ENCODE measurements at places on chromosomes 5 and 9.

DNA sequence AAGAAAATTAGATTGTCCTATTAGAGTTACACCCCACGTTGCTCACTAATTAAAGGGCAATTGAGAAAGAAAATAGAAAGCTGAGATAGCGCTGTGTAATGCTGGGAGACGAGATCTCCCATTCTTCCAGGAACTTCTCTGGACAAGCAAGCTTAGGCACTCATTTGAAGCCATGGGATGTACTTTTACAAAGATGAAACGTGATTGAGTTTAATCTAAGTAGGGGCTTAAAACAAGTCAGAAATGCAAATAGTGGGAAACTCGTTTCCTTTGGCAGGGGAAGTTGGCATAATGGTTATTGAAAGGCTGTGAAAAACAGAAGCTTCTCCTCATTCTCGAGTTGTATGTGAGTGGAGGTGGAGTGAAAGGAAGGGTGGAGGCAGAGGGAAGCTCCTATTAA lies 3.7 kb downstream of the PRDM6 start:
- no peak for DNase-seq

DNA sequence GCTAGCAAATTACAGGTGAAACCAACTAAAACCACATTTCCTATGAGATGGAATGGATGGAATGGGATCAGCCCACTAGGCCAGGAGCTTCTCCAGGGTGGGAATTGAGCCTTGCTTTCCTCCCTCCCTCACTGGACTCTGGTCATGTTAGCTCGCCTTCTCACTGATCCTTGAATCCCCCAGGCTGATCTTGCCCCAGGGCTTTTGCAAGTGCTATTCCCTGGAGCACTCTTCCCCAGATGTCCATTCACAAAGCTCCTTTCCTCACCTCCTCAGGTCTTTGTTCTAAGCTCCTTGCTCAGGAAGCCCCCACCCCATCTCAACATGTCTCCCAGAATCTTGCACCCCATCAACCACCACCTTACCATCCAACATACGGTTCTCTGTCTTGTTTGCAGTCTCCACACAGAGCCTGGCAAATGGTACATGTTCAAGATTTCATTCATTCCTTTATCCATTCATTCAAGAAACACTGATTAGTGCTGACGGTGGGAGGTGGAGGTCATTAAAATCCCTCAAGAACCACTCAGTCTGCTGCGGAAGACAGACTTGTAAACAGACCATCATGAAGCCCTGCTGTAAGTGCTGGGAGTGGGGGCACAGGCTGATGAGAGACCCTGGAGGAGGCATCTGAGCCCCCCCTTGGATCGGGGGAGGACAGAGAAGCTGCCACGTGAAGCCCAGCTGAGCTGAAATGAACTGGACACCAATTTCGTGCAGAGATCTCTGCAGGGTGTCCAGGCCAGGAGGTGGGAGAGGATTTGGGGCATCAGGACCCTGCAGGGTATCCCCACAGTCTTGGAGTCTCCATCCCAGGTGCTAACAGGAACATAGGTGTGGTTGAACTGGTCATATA lies 141.7 kb downstream of the BARX1 start:
- DNase-seq = no peak

DNA sequence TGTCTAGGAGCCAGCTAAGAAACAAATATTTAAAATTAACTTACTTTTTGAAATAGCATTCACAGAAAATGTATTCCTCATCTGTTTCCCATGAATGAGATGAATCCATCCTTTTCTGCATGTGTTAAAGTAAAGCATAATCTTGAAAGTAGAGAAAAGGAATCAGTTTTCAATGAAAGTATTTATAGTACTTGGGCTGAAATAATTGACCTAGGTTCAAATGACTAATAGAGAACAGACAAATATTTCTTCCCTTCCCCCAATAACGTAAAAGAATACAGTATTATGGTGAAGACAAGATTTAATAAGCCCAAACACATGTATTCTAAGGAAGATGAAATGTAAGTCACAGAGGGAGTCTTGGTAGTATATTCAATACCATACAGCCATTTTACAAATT lies 403.5 kb downstream of the ZNF608 start:
- DNase-seq = no peak

DNA sequence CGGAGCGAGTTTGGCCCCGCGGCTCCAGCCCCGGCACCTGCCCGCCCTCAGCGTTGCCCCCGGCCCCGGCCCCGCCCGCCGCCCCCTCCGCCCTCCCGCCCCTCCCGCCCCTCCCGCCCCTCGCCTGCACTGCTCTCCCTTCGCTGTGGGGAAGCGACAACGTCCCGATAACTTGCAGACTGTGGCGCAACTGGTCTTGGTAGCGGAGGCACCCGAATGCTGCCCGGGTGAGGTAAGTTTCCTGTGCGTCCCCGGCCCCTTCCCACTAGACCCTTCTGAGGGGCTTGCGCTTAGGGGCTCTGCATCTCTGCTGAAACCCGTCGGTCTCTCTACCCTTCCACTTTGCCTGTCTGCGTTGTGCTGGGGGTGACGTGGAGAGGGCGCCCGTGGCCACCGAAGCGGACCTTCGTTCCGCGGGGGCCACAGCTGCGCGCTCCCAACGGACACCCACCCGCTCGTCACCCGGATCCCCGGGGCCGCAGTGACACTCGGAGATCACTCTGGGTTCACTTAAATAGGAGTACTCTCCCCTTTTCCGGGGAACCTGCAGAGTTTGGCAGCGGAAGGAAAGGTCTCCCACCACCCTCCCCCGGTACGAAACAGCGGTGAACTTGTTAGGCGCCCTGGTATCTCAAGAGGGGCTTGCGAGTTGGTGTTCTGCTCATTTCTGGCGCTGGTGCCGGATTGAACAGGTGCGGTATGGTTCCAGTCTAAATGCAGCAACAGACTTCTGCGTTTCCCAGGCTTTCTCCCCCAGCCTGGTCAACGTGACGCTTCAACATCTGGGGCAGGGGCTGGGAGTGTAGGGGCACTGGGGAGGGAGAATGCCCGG lies 707 bp downstream of the PIP5K1B start:
- DNase-seq = no peak

DNA sequence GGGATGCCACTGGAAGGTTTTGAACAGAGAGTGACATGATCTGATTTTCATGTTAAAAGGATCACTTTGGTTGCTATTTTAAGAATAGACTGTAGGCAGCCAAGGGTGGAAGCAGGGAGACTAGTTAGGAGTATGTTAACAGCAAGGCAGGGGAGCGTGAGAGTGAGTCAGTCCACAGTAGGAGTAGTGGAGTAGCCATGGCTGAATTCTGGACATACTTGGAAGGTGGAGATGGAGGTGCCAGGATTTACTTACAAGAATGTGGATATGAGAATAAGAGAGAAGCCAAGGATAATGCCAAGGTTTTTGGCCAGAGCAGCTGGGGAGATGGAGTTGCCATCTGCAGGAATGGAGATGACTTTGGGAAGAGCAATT lies 118.8 kb downstream of the GALNT10 start:
- peak; percentile 31 for DNase-seq
